ENCODE measurements at places on chromosomes 11 and 22. TPM values are rescaled to one million over a fixed set of nuclear protein-coding genes. Genes with fewer than 3 reads are reported as not detected.

- no peak for DNase-seq
Measured at GRCh38 chr11:69079661-69080256, 31.0 kb downstream of the TPCN2 start.

DNA sequence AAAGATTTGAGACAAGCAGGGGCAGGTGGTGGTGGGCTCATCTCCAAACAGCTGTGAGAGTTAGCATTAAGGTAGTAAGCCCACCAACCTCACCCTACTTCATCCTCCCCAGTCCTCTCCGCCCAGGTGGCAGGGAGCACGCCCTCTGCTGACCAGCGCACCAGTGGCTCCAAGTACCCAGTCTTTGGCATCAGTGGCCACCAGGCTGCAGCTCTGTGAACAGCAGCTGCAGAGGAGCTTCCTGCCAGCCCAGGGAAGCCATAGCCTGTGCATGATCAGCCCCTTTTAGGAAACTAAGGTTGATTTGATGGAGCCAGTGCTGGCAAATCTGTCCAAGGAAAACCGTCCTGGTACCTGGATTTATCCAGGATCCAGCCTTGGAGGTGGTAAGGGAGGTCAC lies 21.7 kb downstream of the CAVIN3 start:
- DNase-seq: no peak

Gene ABCC8
- total RNA-seq: 0.42 TPM

DNA sequence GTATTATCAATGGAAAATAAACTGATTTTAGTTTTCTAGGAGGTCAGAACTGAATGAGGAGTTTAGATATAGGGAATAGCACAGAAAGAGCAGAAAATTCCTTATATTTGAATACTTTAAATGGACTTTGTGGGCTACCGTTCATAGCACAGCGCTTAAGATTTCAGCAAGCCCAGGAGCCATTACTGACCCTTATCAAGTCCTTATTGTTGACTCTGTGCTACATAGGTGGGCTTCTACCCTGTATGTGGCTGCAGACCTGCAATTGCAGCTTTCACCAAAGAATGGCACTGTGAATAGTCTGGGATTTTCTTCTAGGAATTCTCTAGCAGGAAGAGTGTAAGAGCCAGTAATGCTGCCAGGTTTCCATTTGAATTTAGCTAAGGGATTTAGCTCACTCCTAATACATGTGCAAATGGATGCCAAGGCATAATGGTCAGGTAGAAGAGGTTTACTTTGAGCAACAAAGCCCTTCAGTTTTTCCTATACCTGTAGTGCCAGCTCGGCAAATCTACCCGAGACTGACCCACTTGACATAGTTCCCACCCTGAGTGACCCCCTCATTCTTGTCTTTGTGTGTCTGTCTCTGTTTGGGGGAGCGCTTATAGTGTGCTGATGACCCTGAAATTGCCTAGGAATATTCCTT lies 42.5 kb upstream of the DLAT start:
- DNase-seq: no peak

DNA sequence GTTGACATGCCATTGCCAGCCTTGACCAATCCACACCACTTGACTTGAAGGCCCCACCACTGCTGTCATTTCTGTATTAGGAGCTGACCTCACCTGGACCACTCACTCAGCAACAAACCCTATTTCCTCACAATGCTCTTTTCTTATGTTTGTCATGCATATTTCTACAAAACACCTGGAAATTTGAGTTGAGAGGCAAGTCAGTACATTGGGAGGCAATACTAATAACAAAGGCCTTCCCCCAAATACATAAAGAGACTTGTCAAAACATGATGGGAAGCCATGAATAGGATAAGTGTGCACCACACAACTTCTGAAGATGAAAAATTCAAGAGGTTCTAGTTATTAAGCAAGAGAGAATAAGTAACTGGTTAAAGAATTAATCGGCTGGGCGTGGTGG lies 77.9 kb upstream of the POU2AF2 start:
- no peak for DNase-seq

DNA sequence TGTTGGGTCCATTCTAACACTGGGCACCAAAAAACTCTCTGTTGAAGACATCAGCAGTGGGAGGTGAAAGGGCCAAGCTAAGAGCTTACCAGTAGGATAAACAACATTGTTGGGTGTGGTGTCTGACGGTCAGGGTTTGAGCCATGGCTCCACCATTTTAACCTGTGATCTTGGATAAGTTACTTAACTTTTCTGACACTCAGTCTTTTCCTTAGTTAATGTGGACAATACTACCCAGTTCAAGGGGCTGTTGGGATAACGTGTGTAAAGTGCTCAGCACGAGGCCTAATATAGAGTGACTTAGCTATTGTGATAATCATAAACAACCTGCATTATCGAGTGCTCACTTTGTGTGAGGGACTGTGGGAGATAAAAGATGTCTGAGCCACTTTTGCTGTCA lies 6.1 kb downstream of the UCP3 start:
- DNase-seq: peak; percentile 37

Gene TNNI2
- total RNA-seq: 35.4 TPM

Gene SUSD2
- total RNA-seq: 41.4 TPM

GRCh38 chr11:70637186-70637800 lies 239.0 kb downstream of the CTTN start:
- no peak for DNase-seq

- DNase-seq: peak; percentile 70
Measured at GRCh38 chr11:696955-697491, 1.4 kb downstream of the TMEM80 start.

Gene B4GAT1
- 31.9 TPM for total RNA-seq

Gene OR56A1
- 0.25 TPM for total RNA-seq

DNA sequence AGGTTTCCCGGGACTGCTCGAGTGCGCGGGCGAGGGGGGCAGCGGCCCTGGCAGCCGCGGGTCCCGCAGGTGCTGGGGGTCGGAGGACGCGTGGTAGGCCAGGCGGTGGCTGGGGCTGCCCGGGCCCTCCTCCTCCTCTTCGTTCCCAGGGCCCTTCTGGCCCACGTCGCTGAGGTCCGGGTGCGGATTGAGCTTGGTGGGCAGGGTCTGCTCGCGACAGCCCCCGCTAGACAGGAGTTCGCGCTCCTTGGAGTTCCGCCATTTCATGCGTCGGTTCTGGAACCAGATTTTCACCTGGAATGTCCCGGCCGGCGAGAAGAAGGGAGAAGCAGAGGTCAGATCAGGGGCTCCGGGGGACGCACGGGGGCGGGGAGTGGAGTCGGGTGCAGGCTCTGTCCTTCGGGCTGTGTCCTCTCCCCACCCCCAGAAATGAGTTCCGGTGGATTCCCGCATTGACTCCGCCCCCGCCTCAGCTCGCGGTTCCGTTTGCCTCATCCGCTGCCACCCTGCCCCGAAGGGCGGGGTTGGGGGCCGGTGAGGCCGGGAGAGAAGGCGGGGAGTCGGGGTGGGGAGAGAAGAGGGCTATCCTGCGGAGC lies 3.9 kb downstream of the DBX1 start:
- no peak for DNase-seq

GRCh38 chr11:6194065-6194581 lies 4.9 kb upstream of the OR52W1 start:
- DNase-seq: no peak

GRCh38 chr22:36640106-36640672 lies 63.4 kb downstream of the CACNG2 start:
- no peak for DNase-seq

Gene CNGA4
- total RNA-seq: not detected

- no peak for DNase-seq
Measured at GRCh38 chr11:120816711-120817110, 207.2 kb upstream of the TBCEL start.

Gene CD3E
- total RNA-seq: 0.55 TPM

GRCh38 chr11:3879967-3880542 lies 24.6 kb downstream of the STIM1 start:
- no peak for DNase-seq

DNA sequence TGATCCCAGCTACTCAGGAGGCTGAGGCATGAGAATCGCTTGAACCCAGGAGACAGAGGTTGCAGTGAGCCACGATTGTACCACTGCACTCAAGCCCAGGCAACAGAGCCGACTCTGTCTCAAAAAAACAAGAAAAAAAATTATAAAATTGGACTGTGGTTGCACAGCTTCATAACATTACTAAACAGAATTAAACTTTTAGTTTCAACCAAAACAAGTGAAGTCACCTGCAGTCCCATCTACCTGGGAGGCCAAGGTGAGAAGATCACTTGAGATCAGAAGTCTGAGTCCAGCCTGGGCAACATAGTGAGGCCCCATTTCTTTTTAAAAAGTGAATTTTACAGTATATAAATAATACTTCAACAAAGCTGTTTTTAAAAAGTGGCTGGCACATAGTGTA lies 47.8 kb upstream of the CD5 start:
- DNase-seq: no peak

DNA sequence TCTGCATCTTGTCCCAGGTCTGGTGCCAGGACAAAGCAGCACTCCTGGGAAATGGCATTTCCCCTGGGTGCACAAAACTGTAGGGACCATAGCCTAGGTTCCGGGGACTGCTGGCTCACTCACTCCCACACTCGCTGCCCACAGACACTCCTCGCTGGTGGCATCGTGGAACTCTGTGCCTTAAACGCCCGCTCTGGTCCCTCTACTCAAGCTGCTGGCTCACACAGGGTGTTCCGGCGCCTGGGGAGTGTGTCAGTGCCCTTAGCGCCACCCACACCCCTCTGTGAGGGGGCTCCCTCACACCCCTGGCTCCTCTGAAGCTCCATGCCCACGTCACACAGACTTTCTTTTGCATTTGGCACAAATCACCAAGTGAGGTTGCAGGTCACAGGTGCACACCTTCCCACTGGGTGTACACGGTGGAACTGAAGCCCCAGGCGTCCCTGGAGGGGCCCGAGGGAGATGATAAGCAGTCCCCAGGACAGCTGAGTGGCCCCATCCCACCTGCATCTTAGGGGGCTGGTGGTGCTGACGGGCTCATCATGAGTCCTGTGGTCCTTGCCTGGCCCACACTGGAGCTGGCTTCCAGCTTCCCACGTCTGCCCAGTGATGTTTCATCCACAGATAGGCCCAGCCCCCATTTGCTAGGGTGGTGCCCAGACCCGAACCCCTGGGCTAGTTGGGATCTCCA lies 23.2 kb upstream of the DGCR8 start:
- DNase-seq: no peak
